B cell (primary cell): ENCODE measurements at places on chromosomes 11 and 22.

GRCh38 chr22:46934746-46935491 lies 172.5 kb downstream of the TBC1D22A start:
- DNase-seq, result no peak

- no peak for DNase-seq
Measured at GRCh38 chr22:23693979-23694680, 3.3 kb downstream of the RGL4 start.

- DNase-seq, result no peak
Measured at GRCh38 chr11:44515048-44515447, 50.4 kb upstream of the CD82 start.

GRCh38 chr22:30294066-30294465 lies 4.8 kb upstream of the CASTOR1 start:
- no peak for DNase-seq

DNA sequence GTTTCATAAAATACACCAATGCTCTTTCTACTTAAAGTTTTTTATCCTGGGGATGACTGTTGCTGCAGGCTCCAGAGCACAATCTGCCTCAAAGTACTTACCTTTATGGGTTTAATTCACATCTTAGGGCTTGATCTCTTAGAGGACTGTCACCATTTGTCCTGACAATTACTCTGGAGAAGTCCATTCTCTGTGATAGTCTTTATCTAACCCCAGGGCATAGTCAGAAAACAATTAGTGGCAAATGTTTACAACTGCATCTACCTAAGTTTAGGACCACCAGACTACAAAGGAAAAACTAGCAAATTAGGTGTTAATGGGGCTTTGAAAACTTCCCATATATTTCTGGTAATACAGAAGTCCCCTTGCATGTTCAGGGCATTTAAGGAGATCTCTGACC lies 973.5 kb downstream of the JRKL start:
- DNase-seq, result no peak
